ENCODE measurements at places on chromosomes 1 and 21.

DNA sequence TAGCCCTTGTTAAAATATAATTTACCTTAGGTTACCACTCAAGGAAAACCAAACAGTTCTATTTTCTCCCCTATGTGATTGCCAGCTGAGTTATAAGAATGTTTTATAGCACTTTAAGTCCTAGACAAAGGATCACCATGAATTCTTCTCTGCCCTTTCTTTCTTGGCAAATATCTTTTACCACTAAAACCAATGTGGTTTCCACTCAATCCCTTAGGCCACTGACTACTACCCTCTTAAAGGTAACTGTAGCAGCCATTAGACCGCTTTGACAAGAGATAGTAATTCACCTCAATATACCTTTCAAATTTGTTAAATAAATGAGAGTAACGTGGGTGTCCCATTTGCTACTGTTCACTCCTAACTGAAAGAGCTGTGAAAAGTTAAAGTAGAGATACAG lies 307.9 kb upstream of the PRMT6 start:
- DNase-seq = no peak

GRCh38 chr21:45152265-45152746 lies 77.9 kb downstream of the ADARB1 start:
- peak; percentile 47 for DNase-seq

DNA sequence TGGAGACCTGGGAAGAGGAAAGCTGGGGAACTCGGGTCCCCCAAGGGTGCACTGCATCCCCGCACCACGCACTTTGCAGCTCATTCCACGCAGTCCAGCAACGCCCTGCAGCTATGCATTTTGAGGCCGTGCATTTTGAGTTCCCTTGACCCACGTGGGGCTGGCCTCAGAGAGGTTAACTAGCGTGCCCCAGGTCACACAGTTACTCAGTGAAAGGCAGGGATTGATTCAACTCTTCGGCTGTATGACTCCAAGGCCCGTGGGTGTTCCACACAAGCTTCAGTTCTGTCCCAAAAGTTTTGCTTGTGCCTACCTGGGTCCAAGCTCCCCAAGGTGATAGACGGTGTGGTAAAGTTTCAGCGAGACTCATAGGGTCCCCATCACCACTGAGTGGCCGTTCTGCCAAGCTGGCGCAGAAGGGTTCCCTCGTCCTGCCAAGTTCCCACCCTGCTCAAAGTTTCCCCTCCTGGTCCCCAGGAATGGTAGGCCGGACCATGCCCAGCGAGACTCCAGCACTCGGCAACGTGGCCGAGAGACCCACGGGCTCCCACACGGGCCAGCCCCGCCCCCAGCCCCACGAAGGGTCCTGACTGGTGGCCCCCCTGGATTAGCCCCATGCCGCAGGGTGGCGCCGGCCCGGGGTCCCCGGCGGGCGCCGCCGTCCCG lies 611 bp downstream of the HSPG2 start:
- DNase-seq = no peak

GRCh38 chr1:61184040-61184713 lies 101.8 kb downstream of the NFIA start:
- no peak for DNase-seq

DNA sequence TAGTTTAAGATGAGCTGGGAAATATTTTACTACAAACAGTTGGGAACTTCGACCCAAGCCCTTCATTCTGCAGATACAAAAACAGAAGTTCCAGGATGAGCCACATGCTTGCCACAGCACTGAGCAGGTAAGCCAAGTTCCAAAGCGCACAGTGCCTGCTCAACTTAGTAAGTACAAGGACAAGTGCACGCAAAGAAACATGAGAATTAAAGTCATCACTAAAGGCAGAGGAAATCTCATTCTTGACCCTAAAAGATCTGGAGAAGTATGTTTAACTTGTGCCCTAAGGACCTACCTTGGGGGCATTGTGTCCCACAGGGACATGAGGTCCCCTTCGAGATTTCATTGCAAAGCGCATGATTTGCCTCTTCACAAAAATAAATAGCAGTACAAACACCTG lies 1.2 kb upstream of the UBAP2L start:
- no peak for DNase-seq

- no peak for DNase-seq
Observed at GRCh38 chr1:31470794-31471315, 57.8 kb downstream of the SERINC2 start.

GRCh38 chr1:235434001-235434400 lies 66.8 kb downstream of the TBCE start:
- no peak for DNase-seq

- DNase-seq = no peak
Observed at GRCh38 chr1:50822035-50822776, 137.9 kb downstream of the FAF1 start.

DNA sequence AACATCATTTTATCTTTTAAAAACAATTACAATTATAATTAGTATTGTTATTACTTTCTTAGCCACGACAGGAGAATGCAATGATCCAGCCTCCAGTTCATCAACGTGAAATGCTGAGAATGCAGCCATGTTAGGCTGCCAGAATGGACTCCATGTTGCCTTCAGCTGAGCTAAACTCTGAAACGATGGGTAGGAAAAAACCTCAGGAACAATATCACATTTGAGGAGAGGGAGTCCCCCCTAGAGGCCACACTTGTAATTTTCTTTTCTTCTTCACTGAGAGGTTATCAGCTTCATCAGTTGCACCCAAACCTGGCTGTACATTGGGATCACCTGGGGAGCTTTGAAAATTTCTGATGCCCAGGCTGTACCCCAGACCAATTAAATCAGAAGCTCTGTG lies 34.6 kb upstream of the DNAH14 start:
- DNase-seq = no peak

GRCh38 chr1:48471691-48472576 lies at the start of gene SPATA6:
SPATA6 (minus strand) TSS chr1:48472204; CDS start chr1:48472008, 196 bp downstream.
- DNase-seq = peak; percentile 91

DNA sequence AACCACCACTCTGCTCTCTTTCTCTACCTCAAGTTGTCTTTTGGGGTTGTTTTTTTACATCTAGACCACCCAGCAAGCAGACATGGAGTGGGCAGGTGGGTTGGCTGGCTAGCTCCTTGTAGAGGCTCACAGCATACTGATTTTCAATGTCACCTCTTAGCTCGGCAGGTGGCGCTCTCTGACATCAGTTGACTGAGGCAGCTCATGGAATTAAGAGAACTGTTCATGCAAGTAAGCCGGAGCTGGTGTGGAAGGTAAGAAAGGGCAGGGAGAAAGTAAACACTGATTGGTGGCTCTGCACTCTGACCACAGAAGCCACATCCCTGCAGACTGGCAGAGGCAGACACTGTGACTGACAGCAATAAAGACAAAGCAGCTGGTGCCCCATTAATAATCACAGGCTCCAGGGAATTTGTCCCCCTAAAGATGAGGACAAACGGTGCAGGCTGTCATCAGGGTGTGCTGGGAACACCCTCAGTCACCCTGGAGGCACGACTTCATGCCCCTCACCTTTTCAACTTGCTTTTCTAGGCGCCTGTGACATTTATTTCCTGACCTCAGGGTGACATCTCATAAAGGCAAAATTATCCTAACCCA lies 226.8 kb downstream of the LMX1A start:
- DNase-seq = no peak

GRCh38 chr1:227318853-227319607 lies 738 bp upstream of the CDC42BPA start:
- no peak for DNase-seq

- DNase-seq = no peak
Observed at GRCh38 chr1:12201352-12202189, 28.3 kb upstream of the VPS13D start.

DNA sequence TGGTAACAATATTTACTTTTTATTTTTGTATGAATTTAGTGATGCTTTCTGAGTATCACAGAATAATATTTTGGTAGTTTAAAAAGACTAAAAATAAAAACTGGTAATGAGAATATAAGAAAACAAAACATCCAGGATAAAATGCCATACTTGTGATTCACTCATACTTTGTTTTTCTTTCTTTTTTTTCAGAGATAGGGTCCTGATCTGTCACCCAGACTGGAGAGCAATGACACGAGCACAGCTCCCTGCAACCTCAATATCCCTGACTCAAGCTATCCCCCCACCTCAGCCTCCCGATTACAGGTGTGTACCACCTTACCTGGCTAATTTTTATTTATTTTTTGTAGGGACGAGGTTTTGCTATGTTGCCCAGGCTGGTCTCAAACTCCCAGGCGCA lies 64.2 kb upstream of the ADAM30 start:
- DNase-seq = no peak

DNA sequence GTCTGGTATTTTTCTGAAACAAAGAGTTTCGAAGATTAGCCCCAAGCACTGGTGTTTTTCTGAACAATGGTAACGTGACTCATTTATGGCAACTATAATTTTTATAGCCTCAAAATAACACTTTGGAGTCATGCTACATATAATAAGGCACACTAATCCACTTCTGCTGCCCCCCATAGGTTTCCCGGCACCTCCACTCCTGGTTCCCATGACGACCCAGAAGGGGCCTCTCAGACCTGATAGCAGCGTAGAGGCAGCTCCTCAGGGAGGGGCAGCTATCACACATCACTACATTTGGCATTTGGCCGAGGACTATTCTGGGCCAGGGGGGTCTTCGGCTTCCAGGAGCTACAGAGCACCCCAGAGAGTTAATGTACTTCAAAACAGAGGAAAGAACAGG lies 23.3 kb downstream of the CAPN8 start:
- DNase-seq = no peak

GRCh38 chr1:60924165-60924564 lies 158.2 kb upstream of the NFIA start:
- no peak for DNase-seq

- no peak for DNase-seq
Observed at GRCh38 chr21:45169682-45170081, 95.3 kb downstream of the ADARB1 start.

DNA sequence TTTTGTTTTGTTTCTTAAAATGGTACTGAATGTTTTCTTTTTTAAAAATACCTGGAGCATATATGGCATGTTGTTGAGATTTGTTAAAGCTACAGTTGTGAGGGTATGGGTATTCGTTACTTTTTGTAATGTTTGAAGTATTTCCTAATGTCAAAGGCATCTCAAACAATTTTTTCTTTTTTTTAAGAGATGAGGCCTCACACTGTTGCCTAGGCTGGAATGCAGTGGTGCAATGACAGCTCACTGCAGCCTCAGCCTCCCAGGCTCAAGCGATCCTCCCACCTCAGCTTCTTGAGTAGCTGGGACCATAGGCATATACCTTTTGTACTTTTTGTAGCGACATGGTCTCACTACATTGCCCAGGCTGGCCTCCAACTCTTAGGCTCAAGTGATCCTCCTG lies 16.1 kb downstream of the CLCN6 start:
- DNase-seq = no peak

- no peak for DNase-seq
Observed at GRCh38 chr1:61165402-61165801, 83.0 kb downstream of the NFIA start.

DNA sequence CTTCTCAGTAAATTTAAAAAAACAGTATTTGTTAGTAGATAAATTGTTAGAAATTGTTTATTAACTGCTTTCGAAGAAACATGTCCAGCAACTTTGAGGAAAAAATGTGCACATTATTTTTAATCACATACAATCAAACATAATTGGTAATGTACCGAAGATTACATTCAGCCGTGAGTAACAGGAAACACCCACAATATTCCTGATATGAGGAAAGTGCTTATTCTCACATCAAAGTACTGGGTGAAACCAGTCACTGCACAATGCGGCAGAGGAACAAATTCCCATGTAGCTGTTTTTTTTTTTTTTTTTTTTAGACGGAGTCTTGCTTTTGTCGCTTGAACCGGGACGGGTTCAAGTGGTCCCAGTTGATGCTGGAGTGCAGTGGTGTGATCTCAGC lies 9.7 kb downstream of the ACBD3 start:
- no peak for DNase-seq

DNA sequence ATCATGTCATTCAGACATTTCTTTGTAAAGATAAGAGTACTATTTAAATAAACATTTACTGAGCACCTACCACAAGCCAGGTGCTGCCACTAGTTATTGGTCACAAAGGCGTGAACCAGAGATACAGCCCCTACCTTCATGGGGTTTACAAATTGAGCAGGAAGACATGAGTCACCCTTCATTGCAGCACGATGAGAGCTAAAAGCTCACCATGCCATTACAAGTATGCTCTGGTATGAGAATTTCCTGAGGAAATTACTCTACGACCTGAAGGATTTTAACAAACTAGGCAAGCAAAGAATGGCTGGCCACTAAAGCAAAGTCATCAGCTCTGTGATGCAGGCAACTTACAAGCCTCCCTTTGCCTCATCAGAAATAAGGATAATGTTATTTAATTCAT lies 346.8 kb downstream of the BRINP2 start:
- no peak for DNase-seq

DNA sequence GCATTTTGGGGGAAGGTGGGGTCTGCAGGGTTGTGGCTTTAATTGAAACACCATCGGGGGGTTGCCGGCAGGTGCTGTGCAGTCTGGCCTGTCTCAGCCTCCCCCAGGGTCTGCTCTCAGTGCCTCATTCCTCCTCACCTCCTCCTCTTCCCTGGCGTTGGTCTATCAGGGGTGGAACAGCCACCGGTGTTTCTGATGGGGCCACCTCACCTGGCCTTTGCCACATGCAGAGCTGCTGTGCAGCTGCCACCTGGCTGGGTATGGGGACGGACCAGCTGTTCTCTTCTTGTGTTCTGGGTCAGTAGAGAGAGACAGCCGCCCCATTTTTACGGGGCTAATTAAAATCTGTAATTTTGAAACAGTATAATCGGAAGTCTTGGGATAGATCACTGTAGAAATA lies 53.9 kb downstream of the SPSB1 start:
- no peak for DNase-seq

GRCh38 chr1:4023678-4024077 lies 123.6 kb upstream of the C1orf174 start:
- DNase-seq = no peak

DNA sequence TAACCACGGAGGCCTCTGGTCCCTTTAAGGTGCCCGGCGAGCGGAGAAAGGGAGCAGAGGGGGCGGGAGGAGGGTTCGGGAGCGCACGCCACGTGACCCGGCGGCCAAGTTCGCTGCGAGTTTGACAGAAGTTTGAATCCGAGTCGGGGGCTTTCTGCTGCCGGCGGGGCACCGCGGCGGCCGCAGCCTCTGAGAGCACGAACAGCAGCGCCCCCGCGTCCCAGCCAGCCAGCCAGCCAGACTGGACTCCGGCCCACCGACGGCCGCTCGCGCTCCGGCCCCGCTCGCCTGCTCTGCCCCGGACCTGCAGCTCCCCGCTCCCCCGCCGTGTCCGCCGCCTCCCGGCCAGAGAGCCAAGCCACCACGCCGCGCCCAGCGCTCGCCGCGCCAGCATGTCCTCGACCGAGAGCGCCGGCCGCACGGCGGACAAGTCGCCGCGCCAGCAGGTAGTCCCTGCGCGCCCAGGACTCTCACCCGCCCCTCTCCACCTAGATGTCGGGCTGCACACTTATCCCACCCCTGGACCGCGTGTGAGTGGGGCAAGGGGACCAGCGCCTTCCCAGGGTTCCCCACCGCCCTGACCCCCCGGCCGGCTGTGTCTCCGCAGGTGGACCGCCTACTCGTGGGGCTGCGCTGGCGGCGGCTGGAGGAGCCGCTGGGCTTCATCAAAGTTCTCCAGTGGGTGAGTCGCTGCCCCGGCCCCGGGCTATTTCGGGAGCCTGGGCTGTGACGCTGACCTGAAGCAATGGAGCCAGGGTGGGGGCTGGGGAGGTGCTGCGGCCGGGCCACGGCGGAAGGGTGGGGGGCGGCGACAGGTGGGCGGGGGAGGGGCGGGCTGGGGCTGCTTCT lies at the start of gene SYPL2:
SYPL2 (plus strand) TSS at position 95 of the 849 bp plus-strand sequence; CDS start at position 393, 298 bp downstream.
- DNase-seq = no peak

All from activated CD4-positive, alpha-beta T cell treated with anti-CD3 and anti-CD28 coated beads for 1 hour (primary cell).